Stimulated activated CD4-positive, alpha-beta T cell treated with anti-CD3 and anti-CD28 coated beads, Interleukin-2, amount 100 ng/mL, for 48 hours (primary cell): ENCODE measurements at places on chromosomes 11 and 22.

DNA sequence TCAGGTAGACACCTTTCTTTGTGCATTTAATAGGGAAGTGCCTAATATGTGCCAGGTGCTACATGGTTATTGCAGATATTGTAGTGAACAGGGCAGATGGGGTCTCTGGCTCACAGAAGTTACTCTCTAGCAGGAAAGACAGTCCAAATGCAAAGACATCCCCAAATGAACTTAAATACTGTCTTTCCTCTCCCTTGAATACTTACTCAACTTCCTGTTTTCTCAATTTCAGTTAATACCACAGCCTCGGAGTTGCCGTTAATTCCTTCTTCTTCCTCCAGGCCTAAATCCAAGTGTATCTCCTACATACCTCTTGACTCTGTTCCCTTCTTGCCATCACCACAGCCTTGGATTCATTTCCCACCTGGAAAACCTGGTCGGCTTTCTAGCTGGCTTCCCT lies 134.3 kb upstream of the SESN3 start:
- DNase-seq = no peak

- no peak for DNase-seq
Measured at GRCh38 chr11:117862019-117862725, 14.3 kb downstream of the FXYD6 start.

DNA sequence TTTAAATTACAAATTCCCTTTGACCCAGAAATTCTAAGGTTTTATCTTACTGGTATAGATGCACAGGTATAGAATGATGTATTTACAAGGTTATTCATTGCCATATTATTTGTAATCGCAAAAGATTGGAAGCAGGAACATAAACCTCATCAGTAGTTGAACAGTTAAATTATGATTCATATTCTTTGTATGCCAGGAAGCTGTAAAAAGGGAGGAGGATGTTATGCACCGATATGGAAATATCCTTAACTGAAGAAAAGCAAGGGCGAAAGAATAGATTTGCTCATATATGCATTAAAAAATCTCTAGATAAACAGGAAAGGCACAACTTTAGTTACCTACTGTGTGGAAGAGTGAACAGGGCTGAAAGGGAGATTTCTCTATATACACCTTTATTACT lies 36.7 kb downstream of the PPFIA1 start:
- DNase-seq = no peak

DNA sequence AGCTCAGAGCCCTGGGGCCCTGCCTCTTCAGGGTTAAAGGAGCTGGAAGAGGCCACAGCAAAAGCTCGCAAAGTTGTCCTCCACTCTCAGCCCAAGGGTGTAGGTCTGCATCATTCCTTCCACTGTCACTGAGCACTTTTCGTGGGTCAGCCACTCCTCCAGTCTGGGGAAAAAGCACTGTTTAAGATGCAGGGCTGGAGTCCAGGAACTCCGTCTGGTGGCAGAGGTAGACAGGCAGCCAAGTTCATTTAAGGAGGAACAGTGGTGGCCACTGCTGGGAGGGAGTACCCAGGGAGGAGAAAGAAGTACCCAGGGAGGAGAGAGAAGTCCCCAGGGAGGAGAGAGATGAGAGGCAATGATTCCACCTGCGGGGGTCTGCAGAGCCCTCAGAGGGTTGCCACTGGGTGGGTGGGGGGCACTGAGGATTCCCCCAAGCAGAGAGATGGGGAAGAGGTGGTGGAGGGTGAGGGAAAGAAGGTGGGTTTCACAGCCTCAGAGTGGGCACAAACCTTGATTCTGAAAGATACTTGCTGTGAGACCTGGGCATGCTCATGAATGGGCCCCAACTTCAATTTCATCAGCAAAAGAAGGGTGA lies 70.0 kb upstream of the B3GAT1 start:
- DNase-seq = no peak

- no peak for DNase-seq
Measured at GRCh38 chr11:126160345-126161022, 51.0 kb downstream of the RPUSD4 start.

GRCh38 chr22:37230673-37231405 lies 13.2 kb downstream of the RAC2 start:
- DNase-seq = peak; percentile 71
